ENCODE measurements at places on chromosomes 11 and 22.

DNA sequence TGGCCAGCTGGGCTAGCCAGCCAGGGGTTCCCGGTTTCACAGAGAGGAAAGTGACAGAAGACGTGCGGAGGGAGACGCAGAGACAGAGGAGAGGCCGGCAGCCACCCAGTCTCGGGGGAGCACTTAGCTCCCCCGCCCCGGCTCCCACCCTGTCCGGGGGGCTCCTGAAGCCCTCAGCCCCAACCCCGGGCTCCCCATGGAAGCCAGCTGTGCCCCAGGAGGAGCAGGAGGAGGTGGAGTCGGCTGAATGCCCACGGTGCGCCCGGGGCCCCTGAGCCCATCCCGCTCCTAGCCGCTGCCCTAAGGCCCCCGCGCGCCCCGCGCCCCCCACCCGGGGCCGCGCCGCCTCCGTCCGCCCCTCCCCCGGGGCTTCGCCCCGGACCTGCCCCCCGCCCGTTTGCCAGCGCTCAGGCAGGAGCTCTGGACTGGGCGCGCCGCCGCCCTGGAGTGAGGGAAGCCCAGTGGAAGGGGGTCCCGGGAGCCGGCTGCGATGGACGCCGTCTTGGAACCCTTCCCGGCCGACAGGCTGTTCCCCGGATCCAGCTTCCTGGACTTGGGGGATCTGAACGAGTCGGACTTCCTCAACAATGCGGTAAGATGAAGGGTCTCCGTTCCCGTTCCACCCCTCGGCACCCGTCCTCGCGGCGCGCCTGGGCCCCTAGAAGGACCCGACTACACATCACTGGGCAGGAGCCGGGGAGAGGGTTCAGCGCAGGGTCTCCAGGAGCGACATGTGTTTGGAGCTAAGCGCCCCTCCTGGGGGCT, at the start of gene CREB3L1:
CREB3L1 (plus strand) TSS at position 41 of the 765 bp plus-strand sequence; CDS start at position 491, 450 bp downstream.
- DNase-seq, result no peak

- DNase-seq, result no peak
Observed at GRCh38 chr11:132202621-132203020, 832.2 kb downstream of the NTM start.

GRCh38 chr11:119373921-119374631, 7.4 kb downstream of the USP2 start:
- peak; percentile 64 for DNase-seq

GRCh38 chr11:130214861-130215530, 55.4 kb downstream of the ST14 start:
- no peak for DNase-seq

GRCh38 chr11:101323997-101324396, 194.4 kb upstream of the PGR start:
- DNase-seq, result peak; percentile 9

Measured in bronchial epithelial cell (primary cell).